ENCODE measurements at places on chromosomes 12 and 14.

DNA sequence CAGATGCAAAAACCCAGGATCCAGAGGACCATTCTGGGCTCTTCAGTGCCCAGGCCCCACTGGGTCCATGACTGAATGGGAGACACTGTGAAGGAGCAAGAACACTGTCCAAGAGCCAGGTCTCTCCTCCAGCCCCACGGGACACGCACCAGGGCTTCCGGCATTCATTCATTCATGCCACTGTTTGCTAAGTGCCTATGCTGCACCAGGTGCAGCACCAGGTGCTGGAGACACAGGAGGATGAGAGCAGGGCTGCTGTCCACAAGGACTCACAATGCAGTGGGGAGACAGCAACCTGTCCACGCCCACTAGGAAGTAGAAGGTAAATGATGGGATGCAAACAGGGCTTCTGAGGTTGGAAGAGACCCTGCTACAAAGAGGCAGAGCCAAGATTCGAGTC is 20.4 kb downstream of the CLMN start:
- DNase-seq, result no peak

- DNase-seq, result no peak
Observed at GRCh38 chr12:117470804-117471203, 109.4 kb upstream of the NOS1 start.

- DNase-seq, result no peak
Observed at GRCh38 chr14:92655419-92656201, 92.8 kb downstream of the LGMN start.

GRCh38 chr12:29066011-29066588 is 83.0 kb upstream of the FAR2 start:
- DNase-seq, result peak; percentile 62

DNA sequence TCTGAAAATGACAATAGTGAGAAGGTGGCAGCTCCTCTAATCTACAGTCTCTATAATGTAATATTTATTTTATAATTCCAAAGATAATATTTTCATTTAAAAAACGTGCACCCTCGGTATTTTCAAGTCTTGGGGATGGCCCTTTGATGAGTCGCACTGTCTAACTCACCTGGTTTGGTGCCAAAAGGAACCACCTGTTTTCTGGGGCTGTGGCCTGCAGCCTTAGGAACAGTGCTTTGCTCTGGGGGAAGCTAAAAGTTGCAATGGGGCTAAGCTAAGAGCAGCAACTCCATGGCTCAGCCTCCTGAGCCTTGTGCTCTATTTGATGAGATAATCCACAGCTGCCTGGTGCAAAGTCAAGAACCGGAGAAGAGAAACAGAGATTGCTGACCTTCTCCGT is 6.4 kb upstream of the ENDOU start:
- no peak for DNase-seq

- no peak for DNase-seq
Observed at GRCh38 chr14:32083789-32084188, 6.7 kb downstream of the ARHGAP5 start.

DNA sequence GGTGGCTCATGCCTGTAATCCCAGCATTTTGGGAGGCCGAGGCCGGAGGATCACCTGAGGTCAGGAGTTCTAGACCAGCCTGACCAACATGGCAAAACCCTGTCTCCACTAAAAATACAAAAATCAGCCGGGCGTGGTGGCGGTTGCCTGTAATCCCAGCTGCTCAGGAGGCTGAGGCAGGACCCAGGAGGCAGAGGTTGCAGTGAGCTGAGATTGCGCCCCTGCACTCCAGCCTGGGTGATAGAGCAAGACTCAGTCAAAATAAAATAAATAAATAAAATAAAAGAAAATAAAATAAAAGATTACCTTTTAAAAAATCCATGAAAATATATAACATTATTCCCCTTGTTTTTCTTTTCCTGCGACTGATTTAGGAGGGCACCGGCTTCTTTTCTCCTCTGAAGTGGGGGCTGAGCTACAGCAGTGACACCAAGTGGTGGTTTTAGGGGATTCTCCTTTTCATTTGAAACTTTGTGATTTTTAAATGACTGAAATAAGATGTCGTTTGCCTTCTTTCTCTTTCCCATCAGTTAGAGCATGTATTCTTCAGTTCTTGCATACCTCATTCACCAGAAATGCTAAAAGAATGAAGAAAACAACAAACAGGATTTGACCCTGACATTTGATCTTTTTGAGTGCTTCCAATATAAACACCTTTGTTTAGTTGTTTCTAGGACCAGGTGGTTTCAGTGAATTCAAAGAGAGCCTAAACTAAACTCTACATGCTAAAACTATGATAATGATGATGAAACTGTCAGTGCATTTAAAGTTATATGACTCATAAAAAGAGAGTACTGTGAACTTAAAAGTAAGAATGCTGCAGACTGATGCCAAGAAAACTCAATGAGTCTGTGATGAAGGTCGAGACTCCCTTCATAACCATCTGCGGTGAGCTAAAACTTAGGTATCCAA is 22.6 kb upstream of the PKP2 start:
- DNase-seq, result no peak

DNA sequence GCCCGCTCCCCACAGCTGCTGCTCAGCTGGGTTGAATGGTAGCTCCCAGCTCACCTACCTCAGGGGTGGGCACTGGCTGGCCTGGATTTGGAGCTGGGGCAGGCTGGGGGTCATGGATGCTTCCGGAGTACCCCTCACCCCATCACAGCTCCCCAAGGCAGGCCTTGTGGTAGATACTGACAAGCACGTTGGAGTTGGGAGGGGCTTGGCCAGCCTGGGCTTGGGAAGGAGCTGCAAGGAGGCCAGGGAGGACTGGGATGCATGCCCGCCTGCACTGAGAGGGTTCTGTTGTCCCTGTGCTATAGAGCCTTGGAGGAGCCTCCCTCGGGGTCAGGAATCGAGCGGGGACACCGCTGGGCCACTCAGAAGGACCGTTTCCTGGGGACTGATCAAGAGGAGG is 14.2 kb downstream of the TMEM63C start:
- no peak for DNase-seq

DNA sequence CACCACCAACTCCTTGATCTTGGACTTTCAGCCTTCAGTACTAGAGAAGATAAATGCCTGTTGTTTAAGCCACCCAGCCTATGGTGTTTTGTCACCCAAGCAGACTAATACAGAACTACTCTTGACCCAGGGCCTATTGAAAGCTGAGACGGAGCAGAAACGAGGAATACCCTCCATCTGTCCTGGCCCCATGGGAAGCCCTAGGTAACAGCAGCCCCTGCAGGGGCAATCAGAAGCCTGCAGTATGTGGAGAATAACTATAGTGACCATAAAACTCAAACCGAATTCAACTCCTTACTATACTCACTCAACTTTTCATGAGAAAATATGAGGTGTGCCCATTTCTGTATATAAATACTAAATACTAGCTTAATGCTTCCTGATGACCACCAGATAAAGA is 307.4 kb downstream of the NUAK1 start:
- DNase-seq, result no peak

GRCh38 chr12:18139989-18140596 is 50.1 kb upstream of the RERGL start:
- DNase-seq, result peak; percentile 38

- DNase-seq, result no peak
Observed at GRCh38 chr14:66008631-66009030, 477.5 kb upstream of the CCDC196 start.

DNA sequence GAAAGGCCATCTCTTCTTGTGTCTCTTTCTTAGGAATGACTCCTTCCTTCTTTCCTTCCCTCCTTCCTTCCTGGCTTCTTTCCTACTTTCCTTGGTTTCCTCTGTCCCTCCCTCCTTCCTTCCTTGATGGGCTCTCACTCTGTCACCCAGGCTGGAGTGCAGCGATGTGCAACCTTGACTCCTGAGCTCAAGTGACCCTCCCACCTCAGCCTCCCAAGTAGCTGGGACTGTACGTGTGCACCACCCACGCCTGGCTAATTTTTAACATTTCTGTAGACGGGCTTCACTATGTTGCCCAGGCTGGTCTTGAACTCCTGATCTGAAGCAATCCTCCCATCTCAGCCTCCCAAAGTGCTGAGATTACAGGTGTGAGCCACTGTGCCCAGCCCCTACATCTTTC is 10.9 kb upstream of the P2RX7 start:
- DNase-seq, result no peak

DNA sequence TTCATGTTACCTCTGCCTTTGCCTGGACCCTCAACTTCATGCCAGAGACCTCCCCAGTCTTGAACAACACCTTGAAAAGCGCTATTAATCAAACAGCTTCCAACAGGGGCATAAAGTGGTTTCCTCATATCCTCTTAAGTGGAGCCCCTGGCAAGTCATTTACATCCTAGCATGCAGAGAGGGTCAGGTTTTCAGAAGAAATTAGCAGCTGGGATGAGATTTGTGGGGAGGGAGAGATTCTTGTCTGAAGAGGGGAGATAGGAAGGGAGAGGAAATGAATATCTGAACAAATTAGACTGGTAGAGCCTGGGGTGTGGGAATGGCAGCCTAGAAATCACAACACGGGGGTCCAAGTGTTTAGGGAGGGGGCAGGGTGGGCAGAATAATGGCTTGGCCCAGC is 45.6 kb downstream of the CALM1 start:
- no peak for DNase-seq

DNA sequence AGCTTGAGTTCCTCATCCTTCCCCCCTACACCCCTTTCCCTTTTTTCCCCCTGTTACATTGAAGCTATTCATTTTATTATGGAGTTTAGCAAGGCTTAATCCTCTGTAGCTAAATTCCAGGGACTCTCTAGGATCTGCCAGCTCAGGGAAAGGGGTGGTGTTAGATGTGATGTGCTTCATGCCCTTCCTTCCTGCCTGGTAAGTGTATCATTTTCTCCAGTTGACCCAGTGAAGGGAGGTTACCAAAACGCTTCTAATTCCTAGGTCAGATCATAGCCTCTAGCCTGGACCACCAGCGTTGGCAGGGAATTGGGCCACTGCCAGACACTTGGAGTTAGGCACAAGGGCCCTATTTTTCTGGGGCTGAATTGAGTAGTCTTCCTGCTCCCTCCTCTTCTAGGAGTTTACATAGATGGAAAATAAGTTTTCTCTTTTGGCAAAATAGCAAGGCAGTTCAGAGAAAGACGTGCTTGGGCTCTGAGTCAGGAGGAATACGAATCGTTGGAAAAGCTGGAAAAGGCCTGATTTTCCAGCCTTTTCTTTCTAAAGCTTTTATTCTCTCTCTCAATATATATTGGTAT is 88.3 kb downstream of the NPAS3 start:
- peak; percentile 30 for DNase-seq

DNA sequence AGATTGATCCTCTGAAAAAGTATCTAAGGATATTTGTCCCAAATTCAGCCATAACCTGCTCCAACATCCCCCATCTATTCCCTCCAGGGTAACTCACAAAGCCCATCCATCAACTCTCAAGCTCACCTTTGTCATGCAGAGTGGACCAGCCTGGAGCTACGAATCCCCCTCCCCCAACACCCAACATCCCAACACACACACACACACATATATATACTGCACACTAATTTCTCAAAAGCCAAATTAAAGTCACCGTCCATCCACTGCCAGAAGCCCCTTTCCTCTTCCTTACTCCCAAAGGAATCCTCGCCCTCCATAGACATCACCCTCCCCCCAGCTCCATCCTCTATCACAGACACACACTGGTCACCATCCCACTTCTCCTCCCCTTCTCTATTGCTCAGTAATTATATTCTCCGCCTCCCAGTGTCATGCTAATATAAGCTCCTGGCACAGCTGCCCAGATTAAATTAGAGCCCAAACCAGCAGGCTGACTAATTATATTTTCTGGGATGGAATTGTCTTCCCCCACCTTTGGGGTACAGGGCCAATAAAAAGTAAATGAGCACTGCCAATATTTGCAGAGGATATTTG is 13.5 kb upstream of the TESPA1 start:
- no peak for DNase-seq

GRCh38 chr12:53757101-53757770 is 5.5 kb upstream of the CISTR start:
- peak; percentile 63 for DNase-seq

GRCh38 chr12:38880288-38880687 is 25.1 kb downstream of the CPNE8 start:
- no peak for DNase-seq

DNA sequence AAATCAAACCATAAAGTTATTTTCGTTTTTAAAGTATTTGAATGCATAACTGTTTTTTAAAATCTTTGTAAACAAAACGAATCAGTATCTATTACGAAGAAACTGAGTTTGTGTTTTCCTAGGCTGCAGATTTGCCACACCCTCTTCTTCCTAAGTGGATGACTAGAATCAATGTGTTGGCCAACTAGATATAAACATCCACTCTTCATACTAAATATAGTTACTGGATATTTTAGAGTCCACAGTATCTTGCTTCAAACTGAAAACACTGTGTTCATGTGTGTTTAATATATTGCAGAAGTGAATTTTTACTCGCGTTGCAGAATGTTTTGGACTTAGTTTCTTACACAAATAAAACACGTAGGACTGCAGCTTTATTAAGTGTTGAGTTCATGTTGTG is 63.2 kb downstream of the KLHL28 start:
- peak; percentile 25 for DNase-seq

DNA sequence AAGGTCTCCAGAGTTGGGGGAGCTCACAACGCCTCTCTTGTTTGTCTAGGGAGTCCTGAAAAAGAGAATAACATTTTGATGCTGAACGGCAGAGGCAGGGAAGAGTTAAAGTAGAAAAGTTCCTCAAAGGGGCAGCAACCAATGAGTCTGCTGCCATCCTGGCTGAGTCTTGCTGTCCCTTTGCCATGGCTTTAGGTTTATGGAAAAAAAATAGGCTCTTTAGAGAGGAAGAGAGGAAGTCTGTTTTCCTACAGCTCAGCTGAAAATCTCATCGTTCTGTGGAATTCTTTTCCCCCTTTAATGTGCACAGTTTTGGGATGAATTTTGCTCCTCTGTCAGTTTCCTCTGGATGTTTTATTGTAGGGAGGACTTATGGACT is 314.8 kb upstream of the TBX3 start:
- no peak for DNase-seq

- DNase-seq, result no peak
Observed at GRCh38 chr12:96327346-96327745, 72.9 kb downstream of the CDK17 start.

GRCh38 chr12:132610051-132610759 is at the start of gene LRCOL1:
Gene LRCOL1, minus strand, starts transcription at chr12:132610582. Its CDS starts 4,331 bp downstream, at chr12:132606251.
- peak; percentile 81 for DNase-seq

GRCh38 chr12:66848967-66849366 is 170.1 kb upstream of the GRIP1 start:
- DNase-seq, result no peak

DNA sequence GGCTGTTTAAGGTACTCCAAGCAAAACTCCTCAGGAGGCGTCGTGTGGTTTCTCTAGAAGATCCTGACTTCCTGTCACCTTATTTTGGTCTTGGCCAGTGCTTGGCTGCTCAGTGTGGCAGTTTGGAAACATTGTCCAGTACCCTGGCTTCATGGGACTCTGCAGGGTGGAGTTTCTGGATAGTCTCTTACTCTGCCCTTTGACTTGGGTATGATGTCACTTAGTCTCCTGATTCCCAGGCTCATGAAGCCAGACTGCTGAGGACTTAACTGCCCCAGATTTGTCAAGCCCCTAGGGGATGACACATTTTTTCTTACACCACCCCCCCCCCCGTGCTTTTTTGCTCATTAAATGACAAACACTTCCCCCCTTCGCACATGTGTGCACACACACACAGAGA is 82.7 kb downstream of the ADCK1 start:
- peak; percentile 42 for DNase-seq

GRCh38 chr12:7079826-7080125 is 12.5 kb downstream of the C1R start:
- peak; percentile 56 for DNase-seq

All from AG10803 (cell line).